ENCODE measurements at places on chromosomes 4 and X.
A peak's percentile ranks its signal among the peaks of the same experiment; 100 is the strongest.

GRCh38 chr4:68388347-68388865, 38.5 kb upstream of the YTHDC1 start:
- no peak for DNase-seq

DNA sequence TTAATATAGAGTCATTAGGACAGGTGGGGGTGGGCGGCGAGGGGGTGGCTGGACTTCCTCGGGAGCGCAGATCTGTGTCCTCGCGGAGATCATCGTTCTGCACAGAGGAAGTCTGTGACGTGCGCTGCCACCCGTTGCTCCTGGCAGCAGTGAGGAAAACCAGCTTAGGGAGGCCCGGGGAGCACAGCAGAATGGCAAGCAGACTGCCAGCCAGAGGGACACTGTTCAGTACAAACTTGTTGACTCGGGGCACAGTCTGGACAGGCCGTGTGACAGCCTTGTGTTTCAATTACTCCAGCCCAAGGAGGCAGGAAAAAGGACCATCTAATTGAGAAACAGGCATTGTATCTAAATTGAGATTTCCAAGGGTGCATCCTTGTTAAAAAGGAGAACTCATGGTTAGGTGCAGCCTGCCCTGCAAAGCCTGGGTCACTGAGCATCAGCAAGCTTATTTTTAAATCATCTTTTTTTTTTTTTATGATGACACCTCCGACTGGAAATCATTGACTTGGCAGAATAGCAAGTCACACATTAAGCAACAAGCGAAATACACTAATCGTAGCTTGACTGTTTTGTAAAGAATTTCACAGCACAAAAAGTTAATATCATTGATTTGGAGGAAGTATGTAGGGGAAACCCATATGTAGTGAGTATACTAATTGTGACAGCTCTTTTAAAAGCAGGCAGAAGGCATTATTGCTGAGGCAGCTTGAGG, 512.0 kb upstream of the FAT1 start:
- DNase-seq = no peak

- DNase-seq = no peak
Observed at GRCh38 chrX:105101378-105101777, 119.1 kb downstream of the TEX13A start.

DNA sequence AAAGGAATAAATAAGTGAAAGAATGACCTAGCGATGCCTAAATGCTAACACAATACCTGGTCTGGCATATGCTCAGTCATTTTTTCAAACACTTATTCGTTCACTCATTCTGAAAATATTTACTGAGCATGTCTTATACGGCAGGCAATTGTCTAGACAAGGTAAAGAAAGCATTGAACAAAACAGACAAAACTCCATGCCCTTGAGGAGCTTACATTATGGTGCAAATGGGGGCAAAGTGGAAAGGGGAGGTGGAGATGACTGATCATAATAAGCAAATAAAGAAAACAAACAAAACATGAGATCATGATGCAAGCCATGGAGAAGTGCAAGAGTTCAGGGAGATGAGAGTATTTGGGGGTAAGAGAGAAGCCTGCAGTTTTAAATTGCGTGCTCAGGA, 334.6 kb upstream of the PPARGC1A start:
- DNase-seq = no peak

DNA sequence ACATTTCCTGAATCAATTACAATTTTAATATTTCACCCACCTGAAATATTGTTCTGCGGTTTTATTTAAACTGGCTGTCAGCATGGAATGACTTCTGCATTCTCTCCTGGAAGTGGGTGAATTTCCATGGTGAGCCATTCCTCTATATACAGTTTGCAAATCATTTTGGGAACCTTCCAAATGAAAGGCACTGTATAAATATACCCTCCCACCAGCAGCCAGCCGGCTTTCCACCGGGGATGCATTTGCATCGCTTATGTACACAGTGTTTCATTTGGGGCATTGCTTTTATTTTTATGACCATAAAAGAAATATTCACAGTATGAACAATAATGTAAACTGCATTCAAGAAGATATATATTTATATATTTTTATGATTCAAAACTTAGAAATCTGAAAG, 4.7 kb upstream of the IL1RAPL1 start:
- DNase-seq = no peak

DNA sequence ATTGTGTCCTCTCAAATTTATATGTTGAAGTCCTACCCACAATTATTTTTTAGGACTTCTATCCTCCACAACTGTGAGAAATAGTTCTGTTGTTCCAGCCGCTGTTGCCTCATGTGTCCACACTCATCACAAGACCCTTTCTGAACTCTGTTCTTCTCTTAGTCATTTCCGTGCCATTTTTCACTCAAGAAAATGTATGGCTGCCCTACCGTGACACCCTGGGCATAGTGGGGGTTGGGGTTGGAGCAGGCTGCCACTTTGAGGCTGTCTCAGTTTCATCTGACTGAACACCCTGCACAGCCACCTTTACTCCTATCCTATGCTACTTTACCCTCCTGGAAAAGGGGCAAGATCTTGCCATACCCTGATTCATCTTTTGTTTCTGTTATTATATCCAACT, 319.1 kb downstream of the TENM3 start:
- no peak for DNase-seq

- no peak for DNase-seq
Observed at GRCh38 chr4:71974681-71975080, 57.1 kb upstream of the NPFFR2 start.

DNA sequence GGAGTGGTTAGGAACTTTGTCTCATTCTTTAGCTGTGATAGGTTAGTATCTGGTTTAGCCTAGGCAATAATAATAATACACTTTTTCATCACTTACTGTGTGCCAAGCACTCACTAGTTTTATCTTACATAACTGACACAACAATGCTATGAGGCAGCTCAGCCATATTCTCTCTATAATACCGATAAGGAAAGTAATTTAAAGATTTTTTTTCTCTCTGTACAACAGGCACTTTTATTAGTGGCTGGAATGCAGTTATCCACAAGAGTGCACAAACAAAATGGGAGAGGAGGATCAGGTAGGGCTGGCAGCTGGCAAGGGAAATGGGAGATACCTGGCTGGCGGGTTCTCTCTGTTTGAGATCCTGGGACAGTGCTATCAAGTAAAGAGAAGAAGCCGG, 7.6 kb downstream of the RELL1 start:
- DNase-seq = no peak

GRCh38 chr4:89253311-89253710, 54.3 kb downstream of the GPRIN3 start:
- DNase-seq = no peak

DNA sequence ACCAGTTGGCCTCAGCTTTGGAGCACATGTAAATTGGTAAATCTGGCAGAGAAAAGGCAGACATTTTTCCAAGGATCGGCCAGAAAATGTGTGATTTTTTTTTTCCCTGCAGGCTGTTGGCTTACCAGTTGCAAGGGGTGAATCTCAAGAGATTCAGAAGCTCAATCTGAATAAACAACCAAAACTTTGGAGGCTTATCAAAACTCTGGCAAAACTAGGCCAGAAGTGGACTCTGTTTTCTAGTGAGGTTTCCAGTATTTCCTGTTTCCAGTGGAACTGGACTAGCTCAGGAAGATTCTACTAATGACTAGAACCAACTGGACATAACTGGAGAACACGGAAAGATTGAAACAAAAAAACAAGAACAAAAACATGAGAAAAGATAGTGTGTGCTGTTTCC, 191.3 kb downstream of the SMIM20 start:
- DNase-seq = no peak

- no peak for DNase-seq
Observed at GRCh38 chr4:13262816-13263215, 221.3 kb downstream of the RAB28 start.

GRCh38 chr4:172073590-172073989, 260.4 kb downstream of the GALNTL6 start:
- DNase-seq = no peak

DNA sequence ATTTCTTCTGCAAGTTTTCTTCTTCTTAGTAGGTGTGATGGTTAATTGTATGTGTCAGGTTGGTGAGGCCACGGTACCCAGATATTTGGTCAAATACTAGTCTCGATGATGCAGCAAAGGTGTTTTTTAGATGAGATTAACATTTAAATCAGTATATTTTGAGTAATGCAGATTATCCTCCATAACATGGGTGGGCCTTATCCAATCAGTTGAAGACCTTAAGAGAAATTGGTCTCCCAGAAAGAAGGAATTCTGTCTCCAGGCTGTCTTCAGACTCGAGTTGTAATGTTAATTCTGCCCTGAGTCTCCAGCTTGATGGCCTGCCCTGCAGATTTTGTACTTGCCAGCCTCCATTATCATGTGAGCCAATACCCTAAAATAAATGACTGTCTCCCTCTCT, 122.5 kb upstream of the TSPAN5 start:
- no peak for DNase-seq

DNA sequence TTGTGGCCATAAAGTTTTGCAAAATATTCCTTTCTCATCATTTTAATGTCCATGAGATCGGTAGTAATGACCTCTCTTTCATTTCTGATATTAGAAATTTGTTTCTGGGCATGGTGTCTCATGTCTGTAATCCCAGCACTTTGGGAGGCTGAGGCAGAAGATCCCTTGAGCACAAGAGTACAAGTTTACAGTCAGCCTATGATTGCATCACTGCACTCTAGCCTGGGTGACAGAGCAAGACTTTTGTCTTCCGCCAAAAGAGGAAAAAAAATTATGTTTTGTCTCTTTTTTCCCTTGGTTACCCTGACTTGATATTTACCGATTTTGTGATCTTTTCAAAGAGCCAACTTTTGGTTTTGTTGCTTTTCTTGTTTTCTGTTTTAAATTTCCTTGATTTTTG, 10.8 kb upstream of the NKAP start:
- DNase-seq = no peak

DNA sequence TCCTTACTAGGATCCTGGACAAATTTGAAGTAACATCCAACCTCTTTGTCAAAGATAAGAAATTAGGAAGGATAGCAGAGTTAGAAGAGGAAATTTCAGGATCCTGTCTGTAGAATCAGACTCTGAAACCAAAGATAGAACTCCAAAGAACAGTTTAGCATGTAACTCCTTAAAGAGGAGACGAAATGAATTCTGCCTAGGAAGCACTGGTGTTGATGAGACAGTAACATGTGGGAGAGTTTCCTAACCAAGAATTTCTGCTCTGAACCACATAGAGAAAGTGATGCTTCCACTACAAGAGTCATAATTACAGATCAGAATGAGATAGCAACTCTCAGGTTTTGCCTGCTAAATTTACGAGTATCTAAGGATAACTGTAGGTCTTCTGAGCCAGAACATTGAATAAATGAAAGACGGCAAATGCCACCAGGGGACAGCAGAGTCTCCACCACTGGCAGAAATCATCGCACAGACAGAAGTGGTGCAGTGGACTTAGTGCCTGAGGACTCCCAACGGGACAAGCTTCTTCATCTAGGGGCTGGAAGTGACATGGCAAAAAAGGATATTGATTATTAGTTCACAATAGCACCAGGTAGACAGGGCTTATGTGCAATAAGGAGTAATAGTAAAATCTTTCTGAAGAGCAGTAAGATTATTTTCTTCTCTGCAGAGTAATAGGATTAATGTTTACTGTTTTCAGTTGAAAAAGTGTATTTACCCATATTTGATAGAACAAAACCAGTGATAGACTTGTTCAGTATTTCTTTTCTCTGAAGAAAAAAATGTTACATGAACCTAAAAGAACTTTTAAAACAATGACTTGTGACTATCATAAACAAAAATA, 6.7 kb upstream of the PPID start:
- peak; percentile 6 for DNase-seq

- no peak for DNase-seq
Observed at GRCh38 chrX:45873781-45874180, 671.4 kb downstream of the ZNF674 start.

- DNase-seq = no peak
Observed at GRCh38 chrX:68534691-68535090, 35.8 kb downstream of the YIPF6 start.

- DNase-seq = no peak
Observed at GRCh38 chr4:102447413-102447812, 53.7 kb upstream of the NFKB1 start.

GRCh38 chr4:87476934-87477333, 52.2 kb downstream of the SPARCL1 start:
- no peak for DNase-seq

DNA sequence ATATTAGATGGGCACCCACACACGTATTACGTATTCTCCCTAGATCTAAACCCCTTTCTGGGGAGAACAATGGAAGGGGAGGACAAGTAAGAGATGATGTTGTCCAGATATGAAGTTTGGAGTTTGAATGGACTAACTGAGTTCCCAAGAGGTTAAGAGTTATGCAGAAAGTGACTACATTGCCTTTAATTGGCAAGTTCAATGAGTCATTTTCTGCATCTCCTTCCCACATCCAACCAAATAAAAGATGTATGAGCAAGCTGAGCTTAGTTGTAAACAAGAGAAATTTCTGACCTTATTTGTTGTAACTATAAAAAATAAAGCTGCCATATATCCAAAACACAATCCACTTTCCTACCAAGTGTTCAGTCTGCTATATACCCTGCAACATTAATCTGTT, 50.5 kb downstream of the TIGD2 start:
- no peak for DNase-seq

DNA sequence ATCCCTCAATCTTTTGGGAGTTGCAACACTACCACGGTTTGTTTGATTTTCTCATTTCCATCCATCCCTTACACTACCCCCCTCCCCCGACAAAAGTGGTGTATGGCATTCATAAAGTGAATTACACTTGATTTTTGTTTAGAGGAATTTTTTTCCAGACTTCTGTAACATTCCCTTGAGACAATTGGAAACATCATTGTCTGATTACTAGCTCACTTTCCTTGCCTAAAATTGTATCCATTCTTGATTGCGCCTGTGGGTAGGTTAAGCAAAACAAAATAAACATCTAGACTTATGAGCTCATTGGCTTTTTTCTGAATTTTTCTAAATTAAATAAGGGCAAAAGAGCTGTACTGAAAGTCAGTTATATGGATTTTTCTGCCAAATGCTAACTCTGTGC, 3.5 kb downstream of the GPC3 start:
- no peak for DNase-seq
